ENCODE measurements at places on chromosomes 1 and 21.

GRCh38 chr1:67347688-67348472 lies 40.2 kb downstream of the IL12RB2 start:
- DNase-seq = no peak

DNA sequence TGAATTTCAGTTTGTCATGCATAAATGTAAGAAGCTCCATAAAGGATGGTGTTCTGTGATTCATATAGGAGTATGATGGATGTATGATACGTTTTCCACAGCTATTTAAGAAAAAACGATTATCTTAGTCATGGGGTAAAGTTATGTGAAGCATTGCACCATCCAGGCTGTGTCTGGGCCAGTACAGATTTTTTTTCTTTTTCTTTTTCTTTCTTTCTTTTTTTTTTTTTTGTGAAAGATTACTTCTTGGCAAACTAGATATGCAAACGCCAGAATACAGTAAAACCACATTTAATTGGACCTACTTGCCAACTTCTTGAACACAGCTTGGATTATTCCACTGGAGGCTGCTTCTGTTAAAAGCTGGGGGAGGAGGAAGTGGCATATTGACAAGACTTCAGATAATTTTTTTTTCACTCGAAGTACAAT lies 14.9 kb downstream of the ZBTB18 start:
- DNase-seq = no peak

- DNase-seq = peak; percentile 45
Observed at GRCh38 chr1:85398391-85399064, 66.4 kb downstream of the DDAH1 start.

DNA sequence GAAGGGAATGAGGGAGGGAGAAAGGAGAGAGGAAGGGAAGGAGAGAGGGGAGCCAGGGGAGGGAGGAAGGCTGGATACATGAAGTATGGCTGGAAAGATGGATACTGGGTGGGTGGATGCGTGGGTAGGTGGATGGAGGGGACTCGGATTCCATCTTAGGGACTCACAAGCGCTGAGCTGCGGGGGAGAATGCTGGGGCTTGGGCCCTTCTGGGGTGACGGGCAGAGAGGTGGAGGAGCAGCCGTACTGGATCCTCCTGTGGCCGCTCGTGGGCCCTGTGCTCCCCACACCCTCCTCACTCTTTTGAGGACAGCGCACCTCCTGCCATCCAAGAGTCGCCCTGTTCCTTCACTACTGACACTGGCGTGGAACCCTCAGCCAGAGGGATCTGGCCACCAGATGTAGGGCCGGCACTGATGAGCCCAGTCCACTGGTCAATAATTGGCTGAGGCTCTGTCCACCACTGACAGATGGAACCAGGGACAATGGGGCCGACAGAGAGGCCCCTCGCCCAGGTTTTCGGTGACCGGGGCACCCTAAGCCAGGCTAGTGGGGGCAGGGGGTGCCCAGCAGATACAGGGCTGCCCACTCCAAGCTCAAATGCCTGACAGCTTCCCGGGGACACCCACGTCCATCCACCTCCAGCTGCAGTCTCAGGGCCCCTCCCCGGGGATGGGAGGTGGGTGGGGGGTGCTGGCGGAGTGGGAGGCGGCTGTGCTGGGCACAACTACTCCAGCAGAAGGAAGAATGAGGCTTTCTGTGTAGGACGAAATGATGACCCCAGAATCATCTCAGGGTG lies 4.4 kb upstream of the ACTRT2 start:
- no peak for DNase-seq

- DNase-seq = no peak
Observed at GRCh38 chr1:67150931-67151330, 15.3 kb upstream of the IL23R start.

DNA sequence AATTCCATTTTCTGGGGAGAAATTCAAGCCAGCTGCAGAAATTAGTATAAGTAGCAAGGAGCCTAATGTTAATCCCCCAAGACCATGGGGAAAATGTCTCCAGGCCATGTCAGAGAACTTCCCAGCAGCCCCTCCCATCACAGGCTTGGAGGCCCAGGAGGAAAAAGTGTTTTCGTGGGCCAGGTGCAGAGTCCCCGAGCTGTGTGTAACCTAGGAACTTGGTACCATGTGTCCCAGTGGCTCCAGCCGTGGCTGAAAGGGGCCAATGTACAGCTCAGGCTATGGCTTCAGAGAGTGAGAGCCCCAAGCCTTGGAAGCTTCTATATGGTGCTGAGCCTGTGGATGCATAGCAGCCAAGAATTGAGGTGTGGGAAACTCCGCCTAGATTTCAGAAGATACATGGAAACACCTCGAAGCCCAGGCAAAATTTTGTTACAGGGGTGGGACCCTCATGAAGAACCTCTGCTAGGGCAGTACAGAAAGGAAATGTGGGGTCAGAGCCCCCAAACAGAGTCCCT lies 286.3 kb downstream of the MATN1 start:
- DNase-seq = no peak

DNA sequence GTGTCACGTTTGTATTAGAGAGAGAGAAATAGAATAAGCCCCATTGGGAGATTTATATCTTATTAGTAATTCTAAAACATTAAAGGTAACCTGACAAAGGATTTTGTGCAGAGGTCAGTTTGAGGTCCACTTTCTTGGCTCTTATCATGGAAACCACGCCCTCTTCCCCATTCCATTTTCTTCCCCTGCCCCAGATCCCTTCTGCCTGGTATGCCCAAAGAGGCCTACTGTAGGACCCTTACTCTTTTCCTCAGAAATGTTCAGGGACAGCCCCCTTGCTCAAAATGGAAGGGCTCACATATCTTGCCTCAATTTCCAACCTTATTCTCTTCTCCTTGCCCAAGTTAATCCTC lies 9.6 kb downstream of the CCDC185 start:
- DNase-seq = no peak

GRCh38 chr1:241081473-241081872 lies 275.5 kb downstream of the RGS7 start:
- no peak for DNase-seq

DNA sequence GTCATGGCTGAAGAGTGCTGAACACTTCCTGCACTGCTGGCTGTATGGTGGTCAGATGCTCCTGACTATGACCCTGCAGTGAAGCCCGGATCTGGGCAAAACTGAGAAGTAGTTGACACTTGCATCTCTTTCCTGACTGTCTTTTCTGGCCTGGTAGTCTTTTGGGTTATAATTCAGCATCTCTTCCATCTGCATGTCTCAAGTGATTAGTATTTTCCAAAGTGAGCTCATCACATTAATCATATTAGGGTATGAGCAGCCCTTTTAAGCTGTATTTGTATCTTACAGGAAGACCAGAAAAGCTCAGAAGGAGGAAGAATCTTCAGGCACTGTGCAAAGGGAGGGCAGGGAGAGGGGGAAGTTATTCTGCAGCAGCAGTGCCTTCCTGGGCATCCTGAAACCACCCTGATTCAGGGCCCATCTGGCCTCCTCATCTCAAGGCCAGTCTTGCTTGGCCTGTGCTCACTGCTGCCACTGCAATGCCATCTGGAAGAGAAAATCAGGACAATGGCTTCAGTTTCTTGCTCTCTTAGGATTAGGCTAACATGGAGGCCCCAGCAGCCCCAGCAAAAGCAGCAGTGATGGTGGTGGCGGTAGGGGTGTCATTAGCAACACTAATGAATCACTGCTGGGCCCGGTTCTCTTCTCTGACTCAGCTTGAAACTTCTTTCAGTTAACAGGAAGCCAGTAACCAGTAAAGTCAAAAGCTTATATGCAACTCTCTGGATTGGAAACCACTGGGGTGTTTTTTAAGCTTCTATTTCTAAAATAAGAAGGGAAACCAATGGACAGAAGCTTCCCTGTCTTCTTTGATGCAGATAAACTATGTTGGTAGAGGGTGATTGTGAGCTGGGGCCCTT lies 63.3 kb upstream of the WDR26 start:
- peak; percentile 85 for DNase-seq

DNA sequence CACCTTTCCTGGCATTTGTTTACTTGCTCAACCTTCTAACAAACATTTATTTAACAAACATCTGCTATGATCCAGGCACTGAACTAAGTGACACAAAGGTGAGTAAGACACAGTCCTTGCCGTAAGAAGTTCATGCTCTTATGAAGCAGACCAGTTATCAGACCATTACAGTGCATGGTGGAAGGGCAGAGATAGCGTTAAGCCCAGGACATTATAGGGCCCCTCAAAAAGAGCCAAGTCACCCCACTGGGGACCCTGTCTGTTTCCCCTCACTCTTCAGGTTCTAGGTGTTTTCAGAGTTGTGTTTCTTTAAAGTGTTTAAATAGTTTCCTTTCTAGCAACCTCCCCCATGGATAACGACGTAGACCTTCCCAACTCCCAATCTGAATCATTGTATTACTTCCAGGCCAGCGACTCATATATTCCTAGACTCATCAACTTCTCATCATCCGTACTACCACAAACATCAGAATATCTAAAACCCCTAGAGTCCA lies 39.3 kb downstream of the TCP10L start:
- DNase-seq = no peak

DNA sequence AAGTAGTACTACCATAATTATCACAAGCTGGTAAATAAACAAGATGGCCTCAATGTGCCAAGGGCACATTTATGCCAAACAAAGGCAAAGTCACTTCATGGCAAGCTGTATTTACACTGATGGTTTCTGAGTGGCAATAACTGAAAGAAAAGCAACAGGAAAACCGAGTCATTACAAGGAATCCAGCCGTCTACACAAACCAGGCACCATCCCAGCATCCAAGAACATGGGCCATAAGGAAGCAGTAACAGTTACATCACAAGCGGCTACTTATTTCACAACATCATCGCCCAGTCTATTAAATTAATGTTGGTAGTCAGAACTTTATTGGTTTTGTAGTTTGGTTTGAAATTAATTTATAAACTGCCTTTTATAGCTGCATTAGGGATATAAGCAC lies 214.2 kb downstream of the RERE start:
- no peak for DNase-seq

DNA sequence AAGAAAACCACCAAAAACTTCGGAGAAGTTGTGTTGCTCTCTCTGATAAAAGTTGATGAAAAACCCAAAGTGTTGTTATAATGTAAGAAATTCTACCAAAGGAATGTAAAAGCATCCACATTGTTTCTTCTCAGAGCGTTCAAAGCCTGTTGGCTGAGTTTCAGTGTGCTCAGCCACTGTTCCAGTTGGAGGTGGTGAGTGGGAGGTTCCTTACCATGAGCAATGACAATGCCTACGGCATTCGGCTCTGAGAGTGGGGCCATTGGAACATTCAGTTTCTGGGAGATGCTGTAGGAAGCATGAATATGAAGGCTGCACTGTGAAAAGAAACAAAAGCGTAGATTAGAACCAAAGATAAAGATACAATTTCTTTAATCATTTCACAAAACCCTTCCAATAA lies 20.5 kb upstream of the MYBPHL start:
- no peak for DNase-seq

DNA sequence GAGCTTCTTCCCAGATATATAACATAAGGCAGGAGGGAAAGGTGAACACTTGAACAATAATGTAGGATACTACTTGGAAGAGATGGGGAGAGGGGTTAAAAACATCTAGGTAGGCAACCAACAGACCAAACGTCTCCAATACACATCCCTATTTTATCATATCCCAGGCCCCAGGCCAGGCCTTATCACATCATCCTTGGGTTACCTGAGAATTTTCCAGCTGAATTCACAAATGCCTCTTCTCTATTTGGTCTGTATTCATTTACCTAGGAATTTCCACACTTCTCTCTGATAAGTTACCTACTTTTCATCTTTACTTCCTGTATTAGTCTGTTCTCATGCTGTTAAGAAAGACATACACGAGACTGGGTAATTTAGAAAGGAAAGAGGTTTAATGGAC lies 141.9 kb upstream of the C1orf21 start:
- no peak for DNase-seq

DNA sequence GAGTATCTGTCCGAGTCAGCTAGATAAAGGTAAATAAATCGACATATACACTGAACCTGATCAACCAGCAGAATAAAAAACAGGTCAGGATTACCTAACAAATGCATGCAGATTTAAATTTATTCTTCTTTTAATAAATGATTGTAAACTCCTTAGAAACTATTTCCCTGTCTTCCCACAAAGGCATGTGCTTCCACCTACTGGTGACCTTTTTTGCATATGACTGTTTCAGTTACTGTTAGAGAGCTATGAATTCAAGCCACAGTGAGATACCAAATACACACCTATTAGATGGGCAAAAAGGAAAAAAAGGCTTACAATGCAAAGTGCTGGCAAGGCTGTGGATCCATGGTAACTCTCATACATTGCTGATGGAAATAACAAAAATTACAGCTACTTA lies 957.4 kb upstream of the NCAM2 start:
- no peak for DNase-seq

DNA sequence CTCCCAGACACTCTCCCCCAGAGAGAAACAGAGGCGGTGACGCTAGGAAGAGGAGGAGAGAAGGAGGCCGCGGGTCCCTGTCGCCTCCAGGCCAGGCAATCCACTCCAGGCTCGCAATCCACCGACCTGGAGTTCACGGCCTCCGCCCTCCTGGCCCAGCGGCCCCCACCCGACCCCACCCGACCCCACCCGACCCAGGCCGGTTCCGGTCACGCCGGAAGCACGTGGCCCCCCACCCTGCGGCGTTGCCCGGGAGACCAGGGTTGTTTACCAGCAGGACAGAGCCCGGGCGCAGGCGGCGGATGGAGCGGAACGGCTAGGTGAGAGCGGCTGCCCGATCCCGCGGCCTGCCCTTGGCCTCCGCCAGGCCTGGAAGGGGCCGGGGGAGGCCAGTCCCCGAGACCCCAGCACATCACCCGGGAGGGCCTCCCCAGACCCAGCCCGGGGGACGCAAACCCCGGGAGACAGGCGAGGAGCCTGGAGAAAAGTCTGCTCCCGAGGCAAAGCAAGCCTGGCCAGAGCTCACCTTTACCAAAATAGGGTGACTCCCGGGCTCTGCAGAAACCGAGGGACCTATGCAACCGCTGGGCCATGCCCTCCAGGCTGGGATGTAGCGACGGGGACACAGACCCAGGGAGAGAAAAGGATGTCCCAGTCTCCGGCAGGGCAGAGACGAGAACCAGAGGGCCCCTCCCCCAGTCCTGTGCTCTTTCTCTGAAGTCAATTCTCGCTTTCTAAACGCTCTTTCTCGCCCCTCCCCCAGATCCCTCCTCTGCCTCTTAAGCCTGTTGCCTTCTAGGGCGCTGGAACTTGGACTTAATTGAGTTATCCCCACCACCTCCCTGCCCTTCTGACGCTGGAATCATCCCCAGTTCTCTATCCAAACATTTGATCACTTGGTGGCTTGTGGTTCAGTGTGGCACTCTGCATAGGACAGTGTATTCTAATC lies at the start of the genes PLA2G2C and UBXN10:
PLA2G2C (minus strand) TSS at position 685 of the 949 bp plus-strand sequence. CDS start 9,155 bp downstream, outside the sequence.
UBXN10 (plus strand) TSS at position 263 of the 949 bp plus-strand sequence. CDS start 4,466 bp downstream, outside the sequence.
- DNase-seq = no peak

- no peak for DNase-seq
Observed at GRCh38 chr1:1334835-1335234, 3.8 kb downstream of the TAS1R3 start.

- no peak for DNase-seq
Observed at GRCh38 chr1:110787328-110788071, 85.4 kb upstream of the CD53 start.
